Activated CD8-positive, alpha-beta T cell treated with anti-CD3 and anti-CD28 coated beads, Interleukin-2, amount 10 ng/mL, durations not matched to agents 7 days and 5 days (primary cell): ENCODE measurements at places on chromosomes 16 and 17. TPM values are rescaled to one million over a fixed set of nuclear protein-coding genes. Genes with fewer than 3 reads are reported as not detected.

Gene EFCAB5
- total RNA-seq = 1.3 TPM

Gene ANKRD40CL
- not detected for total RNA-seq

Gene RGS9
- total RNA-seq = 4.8 TPM

Gene SLC39A11
- 20.5 TPM for total RNA-seq

Gene CFAP97D1
- not detected for total RNA-seq

Gene NPIPB13
- total RNA-seq = 12.6 TPM

Gene GINS3
- 18.0 TPM for total RNA-seq

Gene PRCD
- total RNA-seq = not detected

Gene CCL4L2
- 1.2 TPM for total RNA-seq

Gene NAGS
- total RNA-seq = 0.68 TPM

Gene SPATA22
- not detected for total RNA-seq

Gene CLEC18A
- 0.63 TPM for total RNA-seq

Gene LGALS9B
- total RNA-seq = 0.47 TPM

Gene ZNF213
- 12.1 TPM for total RNA-seq

Gene CA5A
- not detected for total RNA-seq
